ENCODE measurements at places on chromosomes 5 and 9.

DNA sequence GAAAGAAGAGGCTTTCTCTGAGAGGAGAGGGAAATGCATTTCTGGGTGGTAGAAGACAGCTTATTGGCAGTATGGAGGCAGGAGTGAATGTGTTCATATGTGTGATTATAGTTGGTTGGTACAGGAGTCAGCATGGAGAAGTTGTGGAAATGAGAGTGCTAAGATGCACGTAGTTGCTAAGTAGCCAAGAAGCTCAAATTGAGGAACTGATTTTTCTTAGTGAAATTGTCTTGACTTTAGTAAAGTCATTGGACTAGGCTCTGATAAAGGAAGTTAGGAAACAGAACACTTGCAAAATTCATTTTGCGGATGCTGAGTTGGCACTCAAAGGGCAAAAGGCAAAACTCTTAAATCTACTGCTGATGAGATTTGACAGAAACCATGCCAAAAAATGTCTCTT is 158.9 kb upstream of the VCAN start:
- peak; percentile 73 for DNase-seq

DNA sequence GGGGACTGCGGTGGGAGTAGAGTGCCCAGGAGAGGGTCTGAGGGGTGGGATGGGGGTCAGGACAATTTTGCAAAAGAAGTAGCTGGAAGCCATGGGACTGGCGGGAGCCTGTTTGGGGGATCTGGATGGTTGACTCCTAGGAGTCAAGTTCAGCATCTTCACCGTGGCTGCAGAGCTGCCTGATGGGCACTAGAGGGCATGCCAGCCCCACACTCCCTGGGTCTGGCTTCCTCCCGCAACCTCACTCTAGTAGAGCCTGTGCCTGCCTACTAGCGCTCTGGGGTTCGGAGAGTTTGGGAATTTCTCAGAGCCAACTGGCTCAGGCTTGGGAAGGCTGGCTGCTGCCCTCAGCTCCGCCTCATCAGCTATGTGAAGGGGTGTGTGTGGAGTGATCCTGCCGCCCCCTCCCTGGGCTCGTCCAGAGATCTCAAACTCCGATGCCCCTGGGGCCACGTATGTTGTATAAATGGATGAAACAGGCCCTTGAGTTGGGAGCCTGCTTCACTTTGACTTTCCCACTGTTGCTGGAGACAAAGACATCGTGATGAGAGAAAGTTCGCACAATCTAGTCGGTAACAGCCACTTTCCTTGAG is 10.8 kb downstream of the TSPAN17 start:
- DNase-seq = peak; percentile 84

DNA sequence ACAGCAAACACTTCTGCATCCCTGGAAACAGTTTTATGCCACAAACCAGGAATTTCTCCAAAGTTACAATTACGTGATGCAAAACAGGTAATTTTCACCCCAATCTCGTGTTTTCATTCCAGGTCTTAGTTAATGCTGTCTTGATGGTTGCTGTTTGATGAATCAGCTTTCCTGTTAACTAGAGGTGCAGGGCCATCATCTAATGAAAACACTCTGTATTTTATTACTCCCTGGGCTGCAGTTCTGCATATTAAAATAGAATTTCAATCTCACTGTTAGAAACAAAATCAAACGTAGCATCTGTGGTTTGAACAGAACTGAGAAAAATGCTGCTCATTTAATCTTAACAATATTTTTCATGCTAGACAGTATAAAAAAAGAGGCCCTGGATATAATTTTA is 129.4 kb downstream of the TUSC1 start:
- DNase-seq = no peak

- no peak for DNase-seq
Observed at GRCh38 chr5:2250365-2250950, 367.7 kb upstream of the IRX4 start.

- DNase-seq = no peak
Observed at GRCh38 chr9:105043370-105043936, 115.5 kb upstream of the ABCA1 start.

DNA sequence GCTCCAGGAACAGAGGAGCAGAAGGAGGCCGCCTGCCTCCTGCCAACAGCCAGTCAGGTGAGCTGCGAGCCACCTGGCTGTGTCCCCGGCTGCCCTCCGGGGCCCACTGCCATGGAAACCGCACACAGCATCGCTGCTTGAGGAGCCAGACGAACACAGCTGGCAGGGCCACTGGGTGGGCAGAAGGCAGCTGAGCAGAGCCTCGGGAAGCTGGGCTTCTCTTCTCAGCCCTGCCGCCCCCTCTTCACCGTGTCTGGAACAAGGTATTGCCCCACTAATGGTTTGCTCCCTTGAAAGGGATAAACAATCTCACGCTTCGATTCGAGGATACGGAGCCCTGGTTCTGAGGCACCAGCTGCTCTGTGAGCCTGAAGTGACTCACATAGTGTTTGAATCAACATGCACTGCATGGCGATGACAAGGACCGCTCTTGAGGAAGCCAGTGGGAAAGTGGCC is 63.7 kb upstream of the RUFY1 start:
- DNase-seq = no peak

- DNase-seq = no peak
Observed at GRCh38 chr5:77642738-77643653, 4.5 kb upstream of the OTP start.

GRCh38 chr5:77920359-77921058 is 144.4 kb upstream of the TBCA start:
- DNase-seq = no peak

DNA sequence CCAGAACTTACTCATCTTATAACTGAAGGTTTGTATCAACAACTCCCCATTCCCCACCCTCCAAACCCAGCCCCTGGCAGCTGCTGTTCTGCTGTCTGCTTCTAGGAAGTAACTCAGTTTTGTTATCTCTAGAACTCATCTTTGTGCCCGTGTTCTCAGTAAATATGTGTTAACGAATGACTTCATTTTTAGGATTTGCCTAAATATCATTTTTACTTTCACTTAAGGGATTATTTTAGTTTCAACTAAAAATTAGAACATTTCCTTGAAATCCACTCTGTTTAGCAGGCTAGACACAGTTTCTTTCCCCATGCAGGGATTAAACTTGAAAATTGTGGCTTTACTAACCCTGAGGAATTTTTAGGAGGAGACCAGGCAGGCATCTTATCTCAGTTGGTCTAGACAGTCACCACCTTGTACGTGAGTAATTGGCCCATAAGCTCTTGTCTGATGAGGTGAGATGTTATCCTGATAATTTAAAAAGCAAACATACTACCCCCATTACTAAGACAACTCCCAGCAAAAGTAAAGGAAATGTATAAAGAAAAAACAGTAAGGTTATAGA is 68.2 kb upstream of the TNFAIP8 start:
- peak; percentile 73 for DNase-seq

DNA sequence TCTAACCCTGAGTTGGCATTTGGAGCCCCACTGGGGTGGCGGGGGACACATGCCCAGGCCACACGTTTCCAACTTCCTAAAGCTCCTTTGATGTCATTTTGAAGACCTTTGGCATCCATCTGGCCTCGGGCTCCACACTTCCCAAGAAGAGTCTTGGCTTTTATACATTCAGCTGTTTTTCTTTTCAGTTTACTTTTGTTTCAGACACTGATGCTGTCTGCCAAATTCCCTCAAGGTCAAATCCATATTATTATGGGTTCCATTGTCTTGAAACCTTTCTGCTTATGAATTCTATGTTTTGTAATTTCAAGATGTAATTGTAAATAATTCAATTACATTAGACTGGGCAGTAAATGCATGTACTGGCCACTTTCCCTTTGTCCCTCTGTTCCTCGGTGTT is 23.7 kb upstream of the NFIB start:
- DNase-seq = no peak

GRCh38 chr9:73923796-73924195 is 573.3 kb upstream of the RORB start:
- DNase-seq = no peak

- no peak for DNase-seq
Observed at GRCh38 chr5:179271428-179271734, 73.9 kb downstream of the ADAMTS2 start.

DNA sequence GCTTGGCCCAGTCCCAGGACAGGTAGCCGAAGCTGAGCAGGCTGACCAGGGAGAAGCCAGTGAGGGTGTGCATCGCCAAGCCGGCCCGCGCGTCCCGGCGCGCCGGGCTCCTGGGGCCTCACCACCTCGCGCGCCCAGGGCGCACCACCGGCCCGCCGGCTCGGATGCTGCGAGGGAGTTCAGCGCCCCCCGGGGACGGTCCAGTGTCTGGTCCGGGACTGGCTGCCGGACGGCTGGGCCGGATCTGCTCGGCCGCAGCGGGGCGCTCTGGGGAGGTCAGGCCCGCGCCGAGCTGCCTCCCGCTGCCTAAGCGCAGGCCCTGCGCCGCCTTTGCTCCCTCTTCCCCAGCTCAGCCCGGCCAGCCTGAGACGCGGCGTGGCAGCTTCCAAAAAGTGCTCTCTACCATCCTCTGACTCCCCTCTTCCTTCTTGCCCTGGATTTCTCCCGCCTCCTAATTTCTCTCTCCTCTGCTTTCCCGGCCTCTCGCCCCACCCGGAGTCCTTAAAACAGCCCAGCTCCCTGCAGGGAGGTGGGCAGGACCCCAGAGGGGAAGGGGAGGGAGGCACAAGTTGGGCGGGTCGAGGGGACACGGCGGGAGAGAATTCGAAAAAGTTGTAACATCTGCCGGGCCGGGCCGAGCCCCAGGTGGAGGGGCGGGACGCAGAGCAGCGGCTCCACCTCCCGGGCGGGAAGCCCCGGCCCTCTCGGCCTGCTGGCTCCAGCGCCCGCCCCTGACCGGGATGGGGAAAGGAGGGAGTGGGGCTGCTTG is at the start of gene ARSI:
Gene ARSI, minus strand, starts transcription at position 605 of the 769 bp plus-strand sequence. Its CDS starts 532 bp downstream, at position 73.
- peak; percentile 20 for DNase-seq

GRCh38 chr5:168654211-168654721 is 75.1 kb upstream of the PANK3 start:
- DNase-seq = peak; percentile 9

GRCh38 chr5:39605145-39605544 is 180.4 kb upstream of the DAB2 start:
- no peak for DNase-seq

GRCh38 chr5:60535198-60535597 is 164.8 kb downstream of the DEPDC1B start:
- no peak for DNase-seq

GRCh38 chr9:83449166-83449565 is 89.0 kb downstream of the FRMD3 start:
- DNase-seq = no peak

DNA sequence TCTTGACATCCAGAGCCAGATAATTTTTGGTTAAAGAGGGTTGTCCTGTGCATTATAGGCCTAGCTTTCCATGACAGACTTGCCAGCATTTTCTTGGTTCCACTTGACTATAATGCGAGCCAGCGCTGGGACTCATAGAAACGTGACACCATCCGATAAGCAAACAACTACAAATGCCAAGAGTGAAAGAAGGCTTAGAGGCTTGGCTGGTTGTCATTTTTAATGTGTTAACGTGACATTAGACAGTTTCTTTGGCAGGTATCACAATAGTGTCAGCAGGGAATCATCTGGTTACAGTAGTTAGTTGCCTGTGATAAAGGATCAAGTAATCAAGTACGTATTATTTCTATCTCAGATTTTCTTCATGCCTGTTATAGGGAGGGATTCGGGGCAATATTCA is 20.0 kb upstream of the LIFR start:
- no peak for DNase-seq

GRCh38 chr5:91487420-91487819 is 104.3 kb upstream of the ARRDC3 start:
- DNase-seq = no peak

DNA sequence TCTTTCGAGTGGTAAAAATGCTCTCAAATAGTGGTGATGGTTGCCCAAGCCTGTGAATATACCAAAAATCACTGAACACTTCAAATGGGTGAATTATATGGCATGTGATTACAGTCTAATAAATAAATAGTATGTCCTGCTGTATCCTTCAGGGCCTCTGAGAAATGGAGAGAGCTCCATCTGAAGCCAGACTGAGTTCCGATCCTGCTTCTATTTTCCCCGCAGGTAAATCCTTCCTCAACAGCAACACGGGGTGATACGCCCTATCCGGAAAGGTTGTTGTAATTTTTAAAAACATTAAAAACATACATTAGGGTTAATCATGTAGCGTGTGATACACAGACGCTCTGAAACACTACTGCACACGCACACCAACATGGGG is 695 bp upstream of the SNAPC3 start:
- DNase-seq = no peak

DNA sequence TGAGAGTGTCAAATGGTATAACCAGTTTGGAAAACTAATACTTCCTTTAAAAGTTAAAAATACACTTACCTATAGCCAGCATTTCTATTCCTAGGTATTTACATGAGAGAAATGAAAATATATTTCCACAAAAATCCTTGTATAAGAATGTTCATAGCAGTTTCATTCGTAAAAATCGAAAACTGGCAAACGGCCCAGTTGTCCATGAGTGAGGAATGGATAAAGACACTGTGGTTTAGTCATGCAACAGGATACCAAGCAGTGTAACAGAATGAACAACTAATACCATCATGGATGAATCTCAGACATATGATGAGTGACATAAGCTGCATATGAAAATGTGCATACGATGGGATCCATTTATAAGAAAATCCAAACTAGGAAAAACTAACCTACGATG is 136.7 kb downstream of the MACROH2A1 start:
- DNase-seq = no peak

- peak; percentile 15 for DNase-seq
Observed at GRCh38 chr9:18996211-18996610, 36.8 kb downstream of the SAXO1 start.

DNA sequence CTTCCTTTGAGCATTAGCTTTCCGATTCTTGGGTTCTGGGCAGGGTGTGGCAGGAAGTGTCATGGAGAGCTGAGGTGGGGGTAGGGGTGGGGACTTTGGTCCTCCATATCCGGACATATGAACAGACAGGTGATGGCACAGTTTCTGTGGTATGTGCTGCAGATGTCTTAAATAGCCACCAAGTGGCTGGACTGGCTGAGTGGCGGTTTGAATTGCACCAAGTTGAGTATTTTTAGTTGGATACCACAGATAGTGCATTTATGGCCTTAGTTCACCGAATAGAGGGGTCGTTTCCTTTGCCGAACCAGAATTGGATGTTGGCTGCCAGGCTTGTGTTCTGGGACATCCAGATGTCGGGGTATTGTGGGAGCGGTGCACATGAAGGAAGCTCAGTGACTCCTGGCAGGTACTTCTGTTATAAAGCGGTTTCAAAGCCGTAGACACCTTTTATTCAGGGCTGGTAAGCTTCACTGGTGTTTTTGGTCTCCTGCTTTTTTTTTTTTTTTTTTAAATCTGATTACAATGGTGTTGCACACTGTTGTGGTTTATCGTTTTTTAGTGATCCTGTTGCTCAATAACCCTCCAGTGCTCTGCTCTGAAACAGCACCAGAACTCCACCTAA is 15.1 kb upstream of the TNFAIP8 start:
- peak; percentile 84 for DNase-seq

GRCh38 chr5:90948969-90949368 is 390.4 kb downstream of the ADGRV1 start:
- DNase-seq = no peak

DNA sequence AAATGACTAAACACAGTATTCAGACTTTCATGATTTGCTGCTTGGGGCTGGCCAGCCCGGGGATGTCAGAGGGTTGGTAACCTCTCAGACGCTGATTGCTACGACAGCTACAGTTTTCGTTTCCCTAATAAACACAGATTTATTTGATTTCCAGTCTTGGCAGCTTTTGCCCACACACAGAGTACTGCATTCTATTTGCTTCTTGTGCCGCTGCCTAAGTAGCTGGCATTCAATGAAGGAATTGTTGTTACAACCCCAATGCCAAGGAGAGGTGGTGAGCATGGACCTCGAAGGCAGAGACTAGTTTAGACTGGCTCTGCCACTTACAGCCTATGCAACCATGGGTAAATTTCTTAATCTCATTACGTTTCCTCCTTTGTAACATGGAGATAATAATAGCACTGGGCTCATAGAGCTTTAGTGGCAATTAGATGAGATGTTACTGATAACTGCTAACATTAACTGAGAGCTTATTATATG is 247.1 kb upstream of the PANK3 start:
- no peak for DNase-seq

Data from hematopoietic multipotent progenitor cell treated with erythropoietin and hydrocortisone succinate and interleukin-3 and kit ligand, for 4 days (in vitro differentiated cells).